IMR-90 (cell line): ENCODE measurements at places on chromosomes 1 and 21. TPM values are rescaled to one million over a fixed set of nuclear protein-coding genes. Genes with fewer than 3 reads are reported as not detected.

Gene INSRR
- polyA plus RNA-seq: not detected in 2 replicates

Gene HTR1D
- 0.03 and 0.06 TPM in 2 replicates for polyA plus RNA-seq

Gene IFNLR1
- not detected in 2 replicates for polyA plus RNA-seq

Gene OR2T12
- polyA plus RNA-seq: not detected in 2 replicates

Gene NBPF6
- not detected in 2 replicates for polyA plus RNA-seq

Gene ZNF687
- polyA plus RNA-seq: 10.8 and 13.7 TPM in 2 replicates

- no peaks in the 10 kb centered on the region for H3K4me1 ChIP-seq
- H3K4me3 ChIP-seq: no peak overlapping the region
- H3K27me3 ChIP-seq: no peaks in the 10 kb centered on the region
- H3K27ac ChIP-seq: no peak overlapping the region
- DNase-seq: no peak
- no peaks in the 10 kb centered on the region for H3K36me3 ChIP-seq
These were observed 87.9 kb downstream of the SYT14 start for GRCh38 chr1:210025870-210026269.

DNA sequence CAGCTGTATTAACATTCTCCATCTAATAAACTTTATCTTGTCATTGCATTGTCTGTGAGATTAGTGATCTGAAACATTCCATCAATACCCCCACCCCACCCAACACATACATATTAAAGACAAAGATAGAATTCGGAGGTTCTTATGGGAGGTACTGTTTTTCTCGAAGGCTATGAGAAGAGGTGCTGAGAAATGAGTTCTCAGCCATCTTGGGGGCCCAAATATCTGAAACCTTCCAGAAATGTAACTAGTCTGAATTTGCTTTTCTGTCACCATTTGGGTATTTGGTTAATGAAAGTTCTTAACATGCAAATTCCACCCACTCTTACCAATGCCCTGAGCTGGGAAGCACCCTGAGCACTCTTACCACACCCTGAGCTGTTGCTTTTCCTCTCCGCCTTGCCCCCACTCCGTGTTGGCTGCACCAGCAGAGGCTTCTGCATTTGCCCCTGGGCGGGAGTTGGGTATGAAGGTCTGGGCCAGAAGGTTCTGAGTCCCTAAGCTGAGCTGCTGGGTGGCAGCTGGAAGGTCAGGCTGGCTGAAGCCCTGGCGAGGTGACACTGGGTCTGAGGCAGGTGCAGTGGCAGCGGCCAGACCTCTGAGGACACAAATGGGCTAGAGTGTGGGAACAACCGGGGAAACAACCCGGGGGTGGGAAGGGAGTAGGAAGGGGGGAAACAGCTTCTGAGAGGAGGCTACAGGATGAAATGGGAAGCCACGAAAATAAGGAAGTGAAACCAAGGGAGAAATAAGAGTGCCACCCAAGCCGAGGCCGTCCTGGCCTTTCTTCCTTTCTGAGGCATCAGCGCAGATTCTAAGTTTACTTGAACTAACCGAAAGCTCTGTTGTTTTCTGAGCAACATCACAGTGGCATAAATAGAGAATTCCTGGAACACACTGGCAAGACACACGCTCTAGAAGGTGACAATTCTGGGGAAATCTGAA is 26.3 kb upstream of the IER5 start:
- H3K36me3 ChIP-seq: no peaks in the 10 kb centered on the region
- no peak overlapping the region for H3K27ac ChIP-seq
- peaks cover 3% of the 10 kb centered on the region for H3K4me1 ChIP-seq
- H3K27me3 ChIP-seq: no peaks in the 10 kb centered on the region
- H3K4me3 ChIP-seq: no peak overlapping the region
- no peak for DNase-seq

GRCh38 chr1:1908506-1908791 is 6.6 kb upstream of the CALML6 start:
- peaks cover 4% of the 10 kb centered on the region for H3K4me1 ChIP-seq
- H3K27me3 ChIP-seq: no peaks in the 10 kb centered on the region
- H3K36me3 ChIP-seq: no peaks in the 10 kb centered on the region
- no peak for DNase-seq
- peak overlapping the region; percentile 36 for H3K27ac ChIP-seq

DNA sequence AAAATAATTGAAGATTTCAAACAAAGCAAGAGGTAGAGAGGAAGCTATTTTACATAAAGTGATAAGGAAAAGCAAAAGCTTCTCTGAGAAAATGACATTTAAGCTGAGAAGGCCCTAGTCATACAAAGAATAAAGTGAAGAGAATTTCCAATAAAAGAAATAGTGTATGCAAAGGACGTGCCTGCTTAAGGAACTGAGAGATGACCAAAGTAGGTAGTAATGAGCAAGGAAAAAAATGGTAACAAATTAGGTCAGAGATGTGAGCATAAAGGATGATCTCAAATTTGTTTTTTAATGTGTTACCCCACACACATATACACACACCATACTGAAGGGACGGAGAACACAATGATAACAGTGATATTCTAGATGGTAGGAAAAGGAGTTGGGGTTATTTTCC is 46.4 kb downstream of the NRIP1 start:
- no peaks in the 10 kb centered on the region for H3K27me3 ChIP-seq
- no peak overlapping the region for H3K27ac ChIP-seq
- peaks cover 2% of the 10 kb centered on the region; the same call in 1 of the 2 replicates for H3K36me3 ChIP-seq
- no peak overlapping the region for H3K4me3 ChIP-seq
- DNase-seq: no peak
- H3K4me1 ChIP-seq: peaks cover 2% of the 10 kb centered on the region; the same call in 1 of the 2 replicates

DNA sequence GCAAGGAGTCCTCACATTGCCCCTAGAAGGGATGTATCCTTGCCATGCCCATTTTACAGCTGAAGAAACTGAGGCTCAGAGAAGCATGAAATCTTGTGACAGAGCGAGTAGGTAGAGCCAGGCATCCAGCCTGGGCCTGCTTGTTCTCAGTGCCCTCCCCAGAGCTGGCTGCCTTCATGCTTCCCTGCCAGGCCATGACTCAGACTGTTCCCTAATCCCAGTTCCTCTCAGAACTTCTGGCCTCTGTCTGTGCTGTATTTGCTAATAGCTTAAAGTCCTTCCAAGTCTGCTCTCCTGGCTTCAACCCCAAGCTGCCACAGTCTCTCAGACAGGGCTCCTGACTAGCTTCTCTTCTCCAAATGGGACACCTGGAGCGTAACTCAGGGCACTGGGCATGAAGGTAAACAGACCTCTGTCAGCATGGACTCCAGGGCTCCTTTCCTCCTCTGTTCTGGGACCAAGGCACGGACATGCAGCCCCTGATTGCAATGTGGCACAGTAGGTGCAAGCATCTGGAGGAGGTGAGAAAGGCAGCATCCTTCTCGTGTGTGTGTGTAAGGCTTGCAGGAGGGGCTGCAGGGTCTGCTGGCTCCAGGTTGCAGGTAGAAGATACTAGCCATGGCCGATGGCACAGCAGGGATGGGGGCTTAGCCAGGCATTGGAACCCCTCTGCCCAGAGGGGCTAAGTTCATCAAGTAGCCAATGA is 122.7 kb downstream of the HMGB4 start:
- H3K4me1 ChIP-seq: no peaks in the 10 kb centered on the region
- no peaks in the 10 kb centered on the region for H3K36me3 ChIP-seq
- DNase-seq: peak; percentile 7
- H3K4me3 ChIP-seq: no peak overlapping the region

DNA sequence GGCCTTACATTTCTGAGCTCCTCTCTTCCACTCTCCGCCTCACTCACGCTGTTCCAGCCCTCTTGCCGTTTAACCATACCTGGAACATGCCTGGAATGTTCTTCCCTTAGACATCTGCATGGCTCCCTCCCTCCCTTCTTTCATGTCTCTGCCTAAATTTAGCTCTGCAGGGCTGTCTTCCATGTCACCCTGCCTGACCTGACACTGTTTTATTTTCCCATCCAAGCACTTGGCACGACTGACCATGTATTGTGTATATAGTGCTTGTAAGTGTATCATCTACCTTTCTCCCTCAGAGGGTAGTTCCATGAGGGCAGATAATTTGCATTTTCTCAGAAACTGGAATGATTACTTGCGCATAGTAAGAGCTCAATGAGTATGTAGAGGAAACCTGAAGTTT is 47.3 kb downstream of the ST6GALNAC3 start:
- H3K27me3 ChIP-seq: no peaks in the 10 kb centered on the region
- no peak overlapping the region for H3K4me3 ChIP-seq
- no peaks in the 10 kb centered on the region for H3K36me3 ChIP-seq
- H3K4me1 ChIP-seq: no peaks in the 10 kb centered on the region

- no peak overlapping the region for H3K27ac ChIP-seq
- H3K4me1 ChIP-seq: no peaks in the 10 kb centered on the region
- no peak overlapping the region for H3K4me3 ChIP-seq
- no peaks in the 10 kb centered on the region for H3K27me3 ChIP-seq
These were observed 86.5 kb downstream of the ELAVL4 start for GRCh38 chr1:50195205-50195604.

DNA sequence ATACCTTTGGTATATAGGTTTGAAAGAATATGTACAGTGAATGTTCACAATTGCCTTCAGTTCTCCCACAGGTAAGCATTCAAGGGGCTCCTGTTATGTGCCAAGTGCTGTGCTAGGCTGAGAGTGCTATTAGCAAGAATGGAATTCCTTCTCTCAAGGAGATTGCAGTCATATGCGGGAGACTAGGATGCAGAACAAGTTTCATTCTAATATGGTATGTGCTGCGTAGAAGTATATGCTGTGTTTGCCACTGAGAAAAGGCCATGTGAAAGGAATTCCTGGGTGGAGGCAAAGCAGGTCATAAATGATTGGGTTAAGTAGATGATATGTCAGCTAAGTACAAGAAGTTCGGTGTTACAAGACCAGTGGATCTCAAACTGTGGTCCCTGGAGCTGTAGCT is 303.0 kb downstream of the GPATCH2 start:
- no peaks in the 10 kb centered on the region for H3K36me3 ChIP-seq
- H3K27me3 ChIP-seq: peaks cover 1% of the 10 kb centered on the region; the same call in 1 of the 2 replicates
- DNase-seq: no peak

DNA sequence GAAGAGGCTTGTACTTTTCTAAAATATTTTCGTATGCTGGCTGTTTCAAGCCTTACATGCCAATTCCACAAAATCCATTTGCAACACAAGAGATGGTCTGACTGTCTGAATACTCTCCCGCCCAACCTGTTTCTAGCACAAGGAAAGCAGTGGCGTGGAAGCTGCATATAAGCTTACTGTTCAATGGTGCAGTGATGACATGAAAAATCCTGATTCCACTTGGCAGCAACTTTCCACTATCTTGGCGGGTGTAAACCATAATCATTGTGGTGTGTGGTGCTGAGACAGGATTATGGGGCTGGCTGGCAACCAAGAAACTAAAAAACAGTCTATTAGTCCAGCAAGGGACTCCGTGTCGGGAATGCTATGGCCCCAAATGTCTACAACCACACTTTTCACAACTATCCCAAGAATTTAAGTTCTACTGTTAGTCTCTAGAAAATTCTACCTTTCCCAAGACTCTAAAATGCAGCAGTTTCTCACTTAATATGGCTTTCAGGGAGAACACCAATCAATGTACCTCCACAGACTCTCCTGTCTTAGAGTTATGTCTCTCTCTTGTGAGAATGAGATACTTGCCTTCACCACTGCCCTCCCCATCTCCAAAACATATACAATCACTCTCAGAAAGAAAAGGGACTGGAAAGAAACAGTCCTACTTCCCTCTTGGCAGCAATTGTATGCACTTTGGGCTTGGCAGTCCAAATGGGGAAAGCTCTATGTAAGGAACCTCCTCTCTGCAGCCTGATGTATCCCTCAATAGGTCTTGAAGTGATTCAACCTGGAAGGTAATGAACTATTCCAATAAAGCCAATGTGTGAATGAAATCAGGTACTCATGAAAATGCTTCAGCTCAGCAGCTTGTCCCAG is 9.5 kb downstream of the COLGALT2 start:
- no peak overlapping the region for H3K27ac ChIP-seq
- no peak overlapping the region for H3K4me3 ChIP-seq
- H3K36me3 ChIP-seq: no peaks in the 10 kb centered on the region
- DNase-seq: no peak
- peaks cover 12% of the 10 kb centered on the region for H3K4me1 ChIP-seq

DNA sequence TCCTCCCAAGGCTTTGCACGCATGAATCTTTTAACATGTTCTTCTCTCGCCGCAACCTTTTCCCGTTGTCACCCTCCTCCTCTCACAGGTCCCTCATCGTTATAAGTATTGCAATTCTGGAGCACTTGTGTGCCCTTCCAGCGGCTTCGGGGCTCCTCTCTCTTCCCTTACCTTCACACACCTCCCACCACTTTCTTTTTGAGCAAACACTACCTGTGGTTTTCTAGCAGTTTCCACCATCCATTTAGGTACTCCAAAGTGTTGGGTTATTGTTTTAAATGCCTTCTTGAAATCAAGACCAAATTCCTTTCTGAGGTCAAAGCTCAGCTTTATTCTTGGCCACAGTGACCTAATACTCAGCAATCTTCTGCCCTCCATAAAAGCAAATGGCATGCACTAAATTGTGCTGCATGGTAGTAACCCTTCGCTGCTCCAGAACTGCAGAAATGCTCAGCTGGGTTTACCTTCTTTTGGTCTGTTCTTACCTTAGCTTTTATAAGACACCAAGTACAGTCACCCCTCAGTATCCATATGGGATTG is 472.4 kb downstream of the SETD4 start:
- no peak for DNase-seq
- no peak overlapping the region for H3K4me3 ChIP-seq
- peaks cover 6% of the 10 kb centered on the region for H3K4me1 ChIP-seq

GRCh38 chr1:35717911-35718476 is 690 bp downstream of the C1orf216 start:
- H3K4me3 ChIP-seq: peak overlapping the region; percentile 82
- DNase-seq: peak; percentile 63
- peaks cover 14% of the 10 kb centered on the region for H3K36me3 ChIP-seq
- peaks cover 9% of the 10 kb centered on the region for H3K4me1 ChIP-seq
- H3K27me3 ChIP-seq: no peaks in the 10 kb centered on the region
- peak overlapping the region; percentile 69 for H3K27ac ChIP-seq

DNA sequence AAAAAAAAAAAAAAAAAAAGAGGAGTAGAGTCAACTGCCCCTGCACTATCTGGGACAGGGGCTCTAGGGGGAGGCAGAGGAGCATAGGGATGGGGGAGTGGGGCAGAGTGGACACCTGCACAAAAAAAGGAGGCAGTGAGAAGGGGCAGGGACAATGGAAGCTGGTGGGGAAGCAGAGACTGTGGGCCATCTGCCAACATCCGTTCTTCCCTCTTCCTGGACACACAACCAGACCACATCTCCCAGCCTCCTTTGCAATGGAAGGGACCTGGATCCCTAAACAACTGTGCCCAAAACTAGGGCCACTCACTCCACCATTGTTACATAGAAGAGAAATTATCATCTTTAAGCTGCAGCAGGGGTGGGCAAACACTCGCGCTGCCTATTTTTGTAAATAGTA is 38.4 kb downstream of the NEK2 start:
- no peak overlapping the region for H3K4me3 ChIP-seq
- no peak for DNase-seq
- H3K4me1 ChIP-seq: peaks cover 24% of the 10 kb centered on the region
- no peak overlapping the region for H3K27ac ChIP-seq
- H3K36me3 ChIP-seq: no peaks in the 10 kb centered on the region

DNA sequence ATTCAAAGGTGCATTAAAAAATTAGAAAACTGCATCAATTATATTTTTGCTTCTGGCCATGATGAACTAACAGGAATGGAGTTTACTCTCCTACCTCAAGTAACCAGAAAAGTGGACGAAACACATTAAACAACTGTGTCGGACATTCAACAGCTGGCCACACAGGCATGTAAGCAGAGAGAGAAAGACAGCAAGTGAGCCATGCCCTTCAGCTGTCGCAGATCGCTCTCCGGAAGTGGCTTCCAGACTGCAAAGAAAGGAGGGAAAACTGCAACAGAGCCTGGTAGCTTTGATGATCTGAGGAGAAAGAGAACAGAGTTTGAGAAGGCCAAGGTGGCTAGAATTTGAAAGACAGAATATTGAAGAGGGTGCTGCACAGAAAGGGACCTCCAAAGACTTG is 557.2 kb downstream of the MATN1 start:
- no peak overlapping the region for H3K27ac ChIP-seq
- H3K4me3 ChIP-seq: no peak overlapping the region
- H3K4me1 ChIP-seq: no peaks in the 10 kb centered on the region
- no peaks in the 10 kb centered on the region; the same call in 1 of the 2 replicates for H3K27me3 ChIP-seq
- no peak for DNase-seq
